Neural cell (in vitro differentiated cells): ENCODE measurements at places on chromosomes 5 and 9. TPM values are rescaled to one million over a fixed set of nuclear protein-coding genes. Genes with fewer than 3 reads are reported as not detected.

LRRC19 gene
- polyA plus RNA-seq = not detected in 2 replicates

PSIP1 gene
- 304 and 339 TPM in 2 replicates for polyA plus RNA-seq

NUP214 gene
- polyA plus RNA-seq = 10.5 and 15.0 TPM in 2 replicates

PGM5 gene
- not detected in 2 replicates for polyA plus RNA-seq

ZNG1C gene
- polyA plus RNA-seq = 35.3 and 61.2 TPM in 2 replicates

IL9 gene
- not detected in 2 replicates for polyA plus RNA-seq

SPATA31C1 gene
- not detected in 2 replicates for polyA plus RNA-seq
